ENCODE measurements at places on chromosomes 1 and 21. TPM values are rescaled to one million over a fixed set of nuclear protein-coding genes. Genes with fewer than 3 reads are reported as not detected.

Gene RGS1
- total RNA-seq: 52.9 TPM

Gene PADI1
- not detected for total RNA-seq

Gene NOS1AP
- total RNA-seq: 11.9 TPM

Gene S100A7A
- not detected for total RNA-seq

Gene GPR89A
- 26.5 TPM for total RNA-seq

Gene CATSPERE
- total RNA-seq: 2.0 TPM

Gene SEC22B
- total RNA-seq: 28.5 TPM

Gene TGFB2
- total RNA-seq: 6.3 TPM

Gene CORT
- not detected for total RNA-seq

Gene ST6GALNAC3
- 5.1 TPM for total RNA-seq

Gene ZBTB8B
- under 0.01 TPM for total RNA-seq

Gene LCE1A
- not detected for total RNA-seq

Gene RNU1-4
- under 0.01 TPM for total RNA-seq

Gene SPRR2F
- not detected for total RNA-seq

Gene RGL1
- 34.6 TPM for total RNA-seq

Gene FCGR3A
- total RNA-seq: 19.3 TPM

Gene LAD1
- not detected for total RNA-seq

Gene HSD3B2
- not detected for total RNA-seq

Gene KRTAP12-2
- not detected for total RNA-seq

Gene DAB1
- 0.68 TPM for total RNA-seq

Gene OR2T2
- total RNA-seq: not detected

Gene ALX3
- total RNA-seq: not detected

Gene FMO4
- 4.3 TPM for total RNA-seq

Gene HPCAL4
- 1.1 TPM for total RNA-seq

Gene KCNJ6
- not detected for total RNA-seq

Gene C1orf94
- not detected for total RNA-seq

Gene DNAJC28
- total RNA-seq: 2.0 TPM

Gene PROK1
- total RNA-seq: not detected

Gene IL24
- not detected for total RNA-seq

Gene NGF
- 5.4 TPM for total RNA-seq

Gene ACOT11
- total RNA-seq: 22.1 TPM

Gene KCND3
- total RNA-seq: 16.2 TPM

Gene USH2A
- total RNA-seq: not detected

Gene SLC37A1
- 4.7 TPM for total RNA-seq

Gene PLD5
- total RNA-seq: 0.83 TPM

Gene LRRC8B
- total RNA-seq: 9.8 TPM

Gene CFH
- 18.7 TPM for total RNA-seq

Gene SPATA46
- total RNA-seq: not detected

Gene C1orf226
- total RNA-seq: 13.2 TPM

Gene CLIC6
- 0.71 TPM for total RNA-seq

Gene PDPN
- total RNA-seq: 14.7 TPM

Gene RHBG
- not detected for total RNA-seq

Gene CGN
- 0.33 TPM for total RNA-seq

Gene GPR153
- total RNA-seq: 3.7 TPM

Gene S100B
- total RNA-seq: 28.5 TPM

Gene EDARADD
- not detected for total RNA-seq

Gene ZNF648
- total RNA-seq: not detected

Gene LAPTM5
- total RNA-seq: 47.4 TPM

Gene XKR8
- 6.9 TPM for total RNA-seq

Gene WNT4
- 0.16 TPM for total RNA-seq

Gene BGLAP
- 3.9 TPM for total RNA-seq

Gene SASS6
- total RNA-seq: 4.4 TPM

Gene SMIM1
- total RNA-seq: 7.5 TPM

Gene RPS6KA1
- total RNA-seq: 8.6 TPM

Gene KCNAB2
- 6.8 TPM for total RNA-seq

Gene ATP6V1G3
- total RNA-seq: not detected

Data from sigmoid colon (tissue), 7 donors.